ENCODE measurements at places on chromosomes 12 and 14. TPM values are rescaled to one million over a fixed set of nuclear protein-coding genes. Genes with fewer than 3 reads are reported as not detected.

- H3K4me3 ChIP-seq = no peak overlapping the region
- H3K4me1 ChIP-seq = no peaks in the 10 kb centered on the region
- no peak overlapping the region for H3K27ac ChIP-seq
- no peaks in the 10 kb centered on the region for H3K36me3 ChIP-seq
- DNase-seq = no peak
These were observed 56.2 kb downstream of the CCNK start for GRCh38 chr14:99537399-99537798.

GRCh38 chr12:2270846-2271245 is 218.1 kb downstream of the CACNA1C start:
- H3K27me3 ChIP-seq = no peaks in the 10 kb centered on the region
- no peak for DNase-seq
- H3K4me1 ChIP-seq = peaks cover 46% of the 10 kb centered on the region
- H3K27ac ChIP-seq = peak overlapping the region; percentile 84
- no peak overlapping the region for H3K4me3 ChIP-seq
- no peaks in the 10 kb centered on the region for H3K36me3 ChIP-seq

DNA sequence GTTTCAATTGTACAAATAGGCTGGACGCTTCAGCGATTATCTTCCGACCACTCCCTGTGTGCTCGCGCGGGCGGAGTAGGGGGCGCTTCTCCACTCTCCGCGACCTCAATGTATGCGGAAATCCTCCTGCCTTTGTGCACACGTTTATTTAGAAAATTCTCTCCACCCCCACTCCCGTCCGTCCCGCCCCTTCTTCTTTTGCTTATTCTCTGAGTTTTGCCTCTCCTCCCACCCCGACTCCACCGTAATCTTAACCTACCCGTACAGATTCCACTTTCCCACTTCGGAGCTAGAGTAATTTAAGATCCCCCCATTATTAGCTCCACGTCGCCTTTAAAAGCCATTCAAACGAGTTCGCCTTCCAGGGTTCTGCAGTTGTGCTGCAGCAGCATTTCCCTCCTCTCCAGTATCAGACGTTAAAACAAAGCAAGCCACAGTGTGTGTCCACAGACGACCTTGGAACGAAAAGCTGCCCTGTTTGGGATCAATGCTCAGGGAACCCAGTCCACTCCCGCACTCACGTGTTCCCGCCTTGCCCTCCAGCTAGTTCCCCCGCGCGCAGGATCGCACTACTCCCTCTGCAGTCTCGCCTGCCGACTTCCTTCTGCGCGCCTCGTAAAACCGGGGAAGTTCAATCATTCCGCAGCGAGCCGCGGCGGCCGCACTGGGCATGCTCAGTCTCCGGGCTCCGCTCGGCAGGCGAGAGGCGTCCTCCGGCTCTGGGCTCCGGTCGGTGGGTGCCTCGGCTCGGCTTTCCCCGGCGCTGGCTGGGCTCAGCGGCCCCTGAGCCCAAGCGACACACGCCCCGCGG is at the start of gene ANO6:
Gene ANO6, plus strand, starts transcription at position 677 of the 811 bp plus-strand sequence. CDS start 227 bp downstream, outside the sequence.
- no peaks in the 10 kb centered on the region for H3K27me3 ChIP-seq
- H3K27ac ChIP-seq = peak within 1 kb of the TSS; percentile 92
- DNase-seq = peak; percentile 95
- H3K36me3 ChIP-seq = no peaks in the 10 kb centered on the region

DNA sequence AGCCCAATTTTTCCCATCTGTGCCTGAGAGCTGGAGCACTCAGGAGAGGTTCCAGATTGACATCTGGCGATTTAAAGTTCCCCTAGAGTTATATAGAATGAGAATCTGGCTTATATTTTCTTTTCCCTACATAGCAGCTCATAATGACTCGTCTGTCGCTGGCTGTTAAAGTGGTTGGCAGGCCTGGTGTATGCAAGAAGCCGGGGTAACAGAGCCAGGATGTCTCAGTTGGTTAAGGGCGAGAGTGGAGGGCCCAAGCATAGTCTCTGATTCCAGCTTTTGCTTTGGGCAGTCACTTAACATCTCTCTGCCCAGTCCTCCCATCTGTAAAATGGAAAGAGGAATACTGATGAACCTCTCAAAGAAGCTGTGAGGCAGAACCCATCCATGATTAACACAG is 751.6 kb downstream of the NOVA1 start:
- no peak for DNase-seq
- H3K27ac ChIP-seq = no peak overlapping the region
- no peak overlapping the region for H3K4me3 ChIP-seq
- no peaks in the 10 kb centered on the region for H3K27me3 ChIP-seq

DNA sequence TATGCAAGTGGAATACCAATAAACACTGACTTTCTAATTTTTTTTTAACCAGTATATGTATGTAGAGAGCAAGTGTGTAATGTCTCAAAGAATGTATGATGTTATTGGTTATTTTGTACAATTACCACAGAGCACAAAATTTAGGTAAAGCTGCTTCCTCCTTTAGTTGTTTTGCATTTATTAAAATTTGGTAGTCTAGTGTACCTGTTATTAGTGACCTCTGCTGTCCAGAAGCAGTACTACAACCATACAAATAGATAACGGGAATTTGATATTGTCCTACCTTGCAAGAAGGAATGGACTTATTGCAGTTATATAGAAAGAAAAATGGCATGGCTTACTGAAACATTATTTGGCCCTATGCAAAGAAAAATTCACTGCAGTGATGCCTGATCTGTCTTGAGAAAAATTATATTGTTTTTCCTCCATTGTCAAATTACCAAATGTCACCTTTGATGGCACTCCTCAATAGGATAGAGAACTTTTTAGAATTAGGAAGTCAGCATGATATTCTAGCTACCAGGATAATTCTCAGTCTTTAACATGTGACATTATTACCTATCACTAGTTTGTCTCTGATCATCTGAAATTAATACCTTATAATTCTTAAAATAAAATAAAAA is 153.9 kb upstream of the RMST start:
- H3K4me3 ChIP-seq = no peak overlapping the region
- H3K4me1 ChIP-seq = no peaks in the 10 kb centered on the region
- DNase-seq = no peak
- no peak overlapping the region for H3K27ac ChIP-seq

DNA sequence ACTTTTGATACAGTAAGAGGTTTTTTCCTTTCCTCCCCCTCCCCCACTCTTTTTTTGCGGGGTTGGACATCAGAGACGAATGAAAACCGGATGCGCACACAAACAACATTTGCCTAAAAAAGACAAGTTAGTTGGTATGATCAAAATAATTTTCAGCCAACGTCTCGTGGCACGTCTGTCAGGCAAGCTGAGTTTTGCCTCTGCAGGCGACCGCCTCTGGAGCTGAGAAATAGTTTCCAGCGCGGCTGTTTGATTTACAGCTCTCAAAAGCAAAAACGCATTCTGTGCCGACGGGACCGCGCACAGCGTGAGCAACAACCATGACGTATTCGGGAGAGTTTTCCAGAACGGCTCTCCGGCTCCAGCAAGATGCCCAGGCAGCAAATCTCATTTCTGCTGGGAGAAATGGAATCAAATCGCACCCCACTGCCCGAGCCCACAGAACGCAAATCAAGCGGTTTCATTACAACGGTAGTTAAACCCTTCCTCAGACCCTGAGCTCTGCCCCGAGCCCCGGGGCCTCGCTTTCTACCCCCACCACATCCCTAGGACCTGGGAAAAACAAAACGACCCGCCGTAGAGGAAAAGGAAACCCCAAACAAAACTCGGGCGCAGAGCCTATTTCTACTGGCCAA is 14.2 kb upstream of the CALM1 start:
- H3K36me3 ChIP-seq = no peaks in the 10 kb centered on the region
- DNase-seq = no peak
- H3K4me3 ChIP-seq = peak overlapping the region; percentile 75
- peak overlapping the region; percentile 100 for H3K27ac ChIP-seq
- H3K4me1 ChIP-seq = no peaks in the 10 kb centered on the region

GRCh38 chr14:105487986-105488777 is 1.5 kb downstream of the CRIP1 start:
- H3K36me3 ChIP-seq = no peaks in the 10 kb centered on the region
- no peaks in the 10 kb centered on the region for H3K27me3 ChIP-seq
- DNase-seq = no peak
- peak overlapping the region; percentile 64 for H3K4me3 ChIP-seq

GRCh38 chr14:96737881-96738280 is 59.3 kb upstream of the VRK1 start:
- DNase-seq = no peak
- H3K4me1 ChIP-seq = peaks cover 5% of the 10 kb centered on the region
- H3K4me3 ChIP-seq = no peak overlapping the region
- H3K27ac ChIP-seq = no peak overlapping the region
- no peaks in the 10 kb centered on the region for H3K27me3 ChIP-seq

GRCh38 chr12:74725154-74725553 is 187.5 kb downstream of the ATXN7L3B start:
- no peak overlapping the region for H3K27ac ChIP-seq
- H3K36me3 ChIP-seq = no peaks in the 10 kb centered on the region
- no peak for DNase-seq

GRCh38 chr12:70910666-70911065 is 9.9 kb downstream of the PTPRR start:
- no peak overlapping the region for H3K4me3 ChIP-seq
- no peaks in the 10 kb centered on the region for H3K36me3 ChIP-seq
- no peaks in the 10 kb centered on the region for H3K4me1 ChIP-seq
- H3K27ac ChIP-seq = no peak overlapping the region

GRCh38 chr14:105447651-105448640 is 26.7 kb upstream of the CRIP2 start:
- no peaks in the 10 kb centered on the region for H3K27me3 ChIP-seq
- peak overlapping the region; percentile 49 for H3K27ac ChIP-seq
- peaks cover 10% of the 10 kb centered on the region for H3K4me1 ChIP-seq

GRCh38 chr12:114976372-114976771 is 292.4 kb upstream of the TBX3 start:
- H3K36me3 ChIP-seq = no peaks in the 10 kb centered on the region
- H3K27me3 ChIP-seq = no peaks in the 10 kb centered on the region
- H3K4me3 ChIP-seq = no peak overlapping the region
- H3K4me1 ChIP-seq = no peaks in the 10 kb centered on the region

DNA sequence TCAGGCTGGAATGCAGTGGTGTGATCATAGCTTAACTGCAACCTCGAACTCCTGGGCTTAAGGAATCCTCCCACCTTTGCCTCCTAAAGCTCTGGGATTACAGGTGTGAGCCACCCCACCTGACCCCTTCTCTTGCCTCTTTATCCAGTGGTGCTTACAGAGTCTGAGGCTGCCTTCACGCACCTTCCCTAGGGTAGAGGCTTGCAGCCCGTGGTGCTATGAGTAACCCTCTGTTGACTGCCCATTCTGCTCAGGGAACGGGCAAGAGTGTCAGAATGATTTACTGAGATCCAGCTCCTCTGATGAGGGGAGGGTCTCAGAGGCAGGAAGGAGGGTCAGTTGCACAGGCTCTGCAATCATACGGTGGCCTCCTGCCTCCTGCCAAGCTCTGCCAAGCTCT is 125.1 kb upstream of the TBX3 start:
- no peak for DNase-seq
- H3K27ac ChIP-seq = no peak overlapping the region
- H3K36me3 ChIP-seq = no peaks in the 10 kb centered on the region
- no peaks in the 10 kb centered on the region for H3K4me1 ChIP-seq
- H3K27me3 ChIP-seq = no peaks in the 10 kb centered on the region
- H3K4me3 ChIP-seq = no peak overlapping the region

GRCh38 chr12:120534703-120535655 is 823 bp downstream of the RNF10 start:
- no peaks in the 10 kb centered on the region for H3K27me3 ChIP-seq
- H3K4me3 ChIP-seq = peak overlapping the region; percentile 96
- peak overlapping the region; percentile 96 for H3K27ac ChIP-seq

- H3K36me3 ChIP-seq = no peaks in the 10 kb centered on the region
- no peaks in the 10 kb centered on the region for H3K4me1 ChIP-seq
- no peak for DNase-seq
- H3K27ac ChIP-seq = no peak overlapping the region
These were observed 364.4 kb downstream of the ALG10 start for GRCh38 chr12:34386621-34387255.

DNA sequence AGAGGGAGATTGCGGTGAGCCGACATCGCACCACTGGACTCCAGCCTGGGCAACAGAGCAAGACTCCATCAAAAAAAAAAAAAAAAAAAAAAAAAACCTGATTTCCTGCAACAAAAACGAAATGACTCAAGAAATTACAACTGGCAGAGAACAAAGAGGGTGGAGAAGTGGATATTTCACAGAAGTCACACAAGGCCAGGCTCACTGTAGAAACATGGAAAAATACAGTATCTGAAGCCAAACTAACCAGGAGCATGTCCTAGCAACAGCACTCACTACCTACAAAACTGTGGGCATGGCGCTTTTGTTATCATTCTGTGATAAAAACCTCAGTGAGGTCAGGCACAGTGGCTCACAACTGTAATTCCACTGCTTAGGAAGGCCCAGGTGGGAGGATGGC is 11.7 kb upstream of the MMP17 start:
- no peaks in the 10 kb centered on the region for H3K4me1 ChIP-seq
- DNase-seq = no peak
- no peak overlapping the region for H3K4me3 ChIP-seq
- no peak overlapping the region for H3K27ac ChIP-seq

GRCh38 chr12:7934889-7935492 is 996 bp downstream of the SLC2A3 start:
- no peak for DNase-seq
- H3K4me1 ChIP-seq = peaks cover 5% of the 10 kb centered on the region
- H3K36me3 ChIP-seq = peaks cover 17% of the 10 kb centered on the region

DNA sequence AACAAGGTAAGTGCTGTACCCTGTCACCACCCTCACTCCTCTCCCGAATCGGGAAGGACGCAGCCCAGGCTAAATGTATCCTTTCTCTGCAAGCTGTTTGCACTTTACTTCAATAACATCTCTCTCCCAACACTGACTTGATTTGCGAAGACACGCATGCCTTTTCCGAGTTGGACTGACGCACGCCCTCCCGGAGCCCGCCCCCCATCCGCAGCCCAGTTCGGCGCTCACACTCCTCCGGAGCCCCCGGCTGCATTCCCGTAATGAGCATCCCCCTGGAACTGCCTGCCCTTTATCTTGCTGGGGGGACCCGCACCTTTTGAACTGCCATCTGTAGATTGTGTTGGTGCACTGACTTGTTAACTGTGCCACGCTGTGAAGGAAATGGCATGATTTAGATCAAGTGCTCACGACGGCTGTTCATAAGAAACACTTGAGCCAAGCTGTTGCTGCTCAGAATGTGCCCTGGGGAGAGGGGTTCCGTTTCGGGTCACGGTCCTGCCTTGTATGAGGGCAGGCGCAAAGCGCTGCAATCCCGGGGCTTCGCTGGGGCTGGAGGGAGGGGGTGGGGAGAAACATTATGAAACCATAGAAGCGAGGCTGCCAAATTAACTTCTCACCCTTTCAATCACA is 176.6 kb upstream of the CDKN3 start:
- H3K4me3 ChIP-seq = peak overlapping the region; percentile 56
- no peaks in the 10 kb centered on the region for H3K4me1 ChIP-seq
- no peak for DNase-seq

C12orf50 gene
- total RNA-seq = not detected

MORN3 gene
- total RNA-seq = not detected

MYF6 gene
- not detected for total RNA-seq

TSPAN8 gene
- total RNA-seq = 5.5 TPM

DEPDC4 gene
- total RNA-seq = not detected

TCL1B gene
- total RNA-seq = not detected

CCDC198 gene
- total RNA-seq = not detected

GAS2L3 gene
- total RNA-seq = not detected

AICDA gene
- not detected for total RNA-seq

MYO1H gene
- total RNA-seq = not detected

PLEK2 gene
- 0.53 TPM for total RNA-seq
